ENCODE measurements at places on chromosomes 2 and 18.

DNA sequence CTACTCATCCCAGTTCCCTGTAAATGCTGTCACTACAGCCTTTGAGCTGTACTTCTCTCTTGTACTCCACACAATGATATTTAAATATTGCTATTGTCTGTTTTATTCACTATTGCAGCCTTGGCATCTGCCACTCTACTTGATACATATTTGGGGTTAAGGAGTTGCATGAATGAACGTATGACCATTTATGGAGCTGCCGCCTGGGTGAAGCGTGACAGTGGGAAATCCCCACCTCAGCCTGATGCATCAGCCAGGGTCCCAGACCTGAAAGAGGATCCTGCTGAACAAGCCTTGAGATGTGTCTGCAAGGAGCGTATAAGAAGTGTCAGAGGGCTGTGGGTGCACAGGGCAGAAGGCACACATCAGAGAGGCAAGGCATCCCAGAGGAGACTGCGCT lies 39.1 kb downstream of the MRPL35 start:
- DNase-seq: peak; percentile 72

DNA sequence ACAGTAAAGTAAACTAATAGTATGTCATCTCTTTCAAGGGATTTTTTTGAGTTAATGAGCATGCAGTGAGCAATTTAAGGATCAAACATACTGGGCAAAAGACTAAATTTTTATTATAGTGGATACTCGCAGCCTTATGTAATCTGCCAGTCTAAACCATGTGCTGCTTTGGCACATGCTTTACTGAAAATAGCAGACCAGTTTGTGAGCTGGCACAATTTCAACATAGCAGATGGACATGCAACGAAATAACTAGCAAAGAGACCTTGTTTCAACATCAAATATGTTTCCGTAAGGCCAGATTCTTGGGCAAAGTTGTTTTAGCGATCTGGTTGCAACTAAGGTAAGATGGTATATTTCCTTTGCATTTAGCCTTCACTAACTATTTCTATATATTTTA lies 807.3 kb downstream of the NR4A2 start:
- DNase-seq: no peak

- DNase-seq: no peak
Observed at GRCh38 chr2:60298006-60298696, 255.3 kb downstream of the BCL11A start.

GRCh38 chr2:180219491-180219890 lies 212.4 kb upstream of the CWC22 start:
- no peak for DNase-seq

DNA sequence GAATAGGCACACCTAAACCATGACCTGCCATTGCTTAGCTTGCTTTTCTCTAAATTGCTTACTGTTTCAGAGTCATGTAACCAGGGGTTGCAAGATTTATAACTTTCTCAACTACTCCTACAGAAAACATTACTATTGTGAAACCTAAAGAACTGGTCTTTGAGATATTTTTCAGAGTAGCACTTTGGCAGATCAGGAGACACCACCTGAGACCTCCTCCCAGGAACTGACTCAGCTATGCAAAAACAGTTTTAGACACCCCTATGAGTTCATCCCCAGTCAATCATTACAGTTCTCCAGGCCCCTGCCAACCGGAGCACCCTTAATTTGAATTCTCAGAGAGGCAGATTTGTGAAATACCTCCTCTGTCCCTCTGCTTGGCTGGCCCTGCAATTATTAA lies 80.3 kb downstream of the MBOAT2 start:
- DNase-seq: no peak

- no peak for DNase-seq
Observed at GRCh38 chr18:9811978-9812377, 73.8 kb upstream of the TXNDC2 start.

DNA sequence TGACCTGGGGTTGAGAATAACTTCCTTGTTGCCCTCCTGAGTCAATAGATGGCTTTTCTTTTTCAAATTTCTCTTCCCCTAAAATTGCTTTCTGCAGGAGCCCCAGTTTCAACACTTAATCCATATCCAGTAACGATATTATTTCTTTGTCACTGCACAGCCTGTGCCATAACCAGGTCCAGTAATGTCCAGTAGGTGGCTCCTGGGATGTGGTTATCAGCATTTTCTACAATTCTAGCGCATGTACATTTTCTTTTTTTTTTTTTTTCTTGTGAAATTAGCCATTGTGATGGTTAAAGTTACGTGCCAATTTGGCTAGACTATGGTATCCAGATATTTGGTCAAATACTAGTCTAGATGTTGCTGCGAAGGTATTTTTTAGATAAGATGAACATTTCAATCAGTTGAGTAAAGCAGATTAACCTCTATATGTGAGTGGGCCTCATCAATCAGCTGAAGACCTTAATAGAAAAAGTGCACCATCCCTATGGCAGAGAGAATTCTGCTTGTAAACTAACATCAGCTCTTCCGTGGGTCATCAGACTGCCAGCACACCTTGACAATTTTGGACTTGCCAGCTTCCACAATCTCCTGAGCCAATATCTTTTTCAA lies 72.9 kb upstream of the SCG2 start:
- no peak for DNase-seq

DNA sequence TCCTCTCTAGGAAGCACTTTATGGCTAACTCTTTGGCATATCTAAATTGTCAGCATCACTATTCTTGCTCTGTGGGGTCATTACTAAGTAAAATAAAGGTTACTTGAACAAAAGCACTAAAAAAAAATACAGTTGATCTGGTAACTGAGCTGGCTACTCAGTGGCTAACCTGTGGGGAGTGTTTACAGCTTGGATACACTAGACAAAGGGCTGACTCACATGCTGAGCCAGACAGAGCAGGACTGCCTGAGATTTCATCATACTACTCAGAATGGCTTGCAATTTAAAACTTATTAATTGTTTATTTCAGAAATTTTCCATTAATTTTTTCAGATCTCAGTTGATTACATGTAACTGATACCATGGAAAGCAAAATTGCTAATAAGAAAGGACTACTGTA lies 1690.4 kb upstream of the SLC39A10 start:
- no peak for DNase-seq

GRCh38 chr18:63892566-63892965 lies 5.1 kb downstream of the SERPINB2 start:
- no peak for DNase-seq

- no peak for DNase-seq
Observed at GRCh38 chr2:227464851-227465250, 7.1 kb upstream of the AGFG1 start.

DNA sequence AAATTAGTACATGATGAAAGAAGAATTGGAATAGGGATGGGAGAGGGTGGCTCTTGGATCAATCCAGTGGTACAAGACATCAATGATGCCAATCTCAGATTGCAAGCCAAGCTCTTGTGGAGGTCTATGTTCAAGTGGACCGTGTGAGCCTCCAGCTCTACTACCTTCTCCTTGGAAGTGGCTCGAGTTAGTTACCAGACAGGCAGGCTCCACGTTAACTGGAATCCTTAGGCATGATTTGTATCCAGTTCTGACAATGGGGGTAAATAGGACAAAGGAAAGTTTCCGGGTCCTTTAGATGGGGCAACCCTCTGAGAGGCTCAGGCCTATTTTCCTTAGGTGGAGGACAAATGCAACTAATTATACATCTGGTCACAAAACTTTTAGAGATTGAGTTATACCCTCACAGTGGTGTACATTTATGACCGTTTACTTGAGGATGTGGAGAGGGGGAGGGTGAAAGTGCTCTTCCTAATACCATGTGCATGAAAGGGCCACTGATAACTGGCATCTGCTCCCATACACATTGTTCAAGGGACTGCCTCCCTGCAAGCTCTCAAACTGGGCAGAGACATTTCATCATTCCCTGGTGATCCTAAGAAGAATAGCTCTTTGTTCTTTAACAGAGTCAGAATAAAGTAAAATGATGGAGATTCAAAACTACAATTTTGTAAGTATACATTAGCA lies 180.2 kb downstream of the SOCS6 start:
- DNase-seq: no peak

DNA sequence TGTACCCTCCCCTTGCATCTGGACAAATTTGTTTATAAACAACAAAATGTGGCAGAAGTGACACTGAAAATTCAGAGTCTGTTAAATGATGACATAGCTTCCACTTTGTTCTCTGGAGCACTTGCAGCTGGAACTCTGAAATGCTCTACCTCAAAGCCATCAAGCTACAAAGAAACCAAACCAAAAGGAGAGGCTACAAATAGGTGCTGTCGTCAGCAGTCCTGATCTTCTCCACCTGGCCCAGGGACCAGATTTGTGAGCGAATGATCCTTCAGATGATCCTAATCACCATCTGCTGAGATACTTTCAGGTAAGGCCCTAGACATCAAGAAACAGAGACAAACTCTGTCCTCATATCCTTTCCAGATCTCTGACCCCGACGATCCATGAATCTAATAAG lies 27.9 kb upstream of the PAIP2B start:
- no peak for DNase-seq

DNA sequence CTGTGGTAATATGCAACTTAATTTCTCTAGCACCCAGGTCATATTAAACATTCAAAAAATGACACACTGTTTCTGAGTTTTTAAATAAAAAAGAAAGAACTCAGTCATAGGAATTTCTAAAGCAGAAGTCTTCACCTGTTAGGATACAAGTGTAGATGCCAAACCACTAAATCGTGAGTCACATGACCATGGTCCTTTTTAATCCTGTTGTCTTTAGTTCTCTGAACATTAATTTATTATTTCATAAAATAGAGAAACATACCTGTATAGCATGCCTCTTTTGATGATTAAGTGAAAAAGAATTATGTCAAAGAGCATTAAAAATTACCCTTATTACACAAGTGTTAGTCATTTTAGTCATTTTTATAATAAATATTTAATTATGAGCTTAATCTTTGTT lies 398.8 kb downstream of the CCDC85A start:
- no peak for DNase-seq

GRCh38 chr2:217853301-217853881 lies 149.4 kb downstream of the TNS1 start:
- DNase-seq: no peak

DNA sequence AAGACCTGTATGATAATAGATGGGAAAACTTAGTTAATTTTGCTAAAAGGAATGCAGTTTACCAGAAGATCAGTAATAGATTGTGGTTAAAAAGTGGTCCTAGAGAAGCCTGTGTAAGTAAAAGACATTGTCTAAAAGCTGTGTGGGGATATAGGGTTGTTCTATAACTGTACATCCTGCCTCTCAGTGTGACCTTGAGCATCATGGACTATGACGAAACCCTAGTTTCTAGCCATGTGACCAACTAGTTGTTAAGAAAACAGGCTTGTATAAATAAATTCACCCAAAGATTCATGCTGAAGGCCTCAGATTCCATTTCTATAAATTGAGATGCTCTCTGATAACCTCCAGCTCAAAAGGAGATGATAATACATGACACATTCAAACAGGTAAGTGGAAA lies 160.7 kb downstream of the IKZF2 start:
- DNase-seq: no peak

DNA sequence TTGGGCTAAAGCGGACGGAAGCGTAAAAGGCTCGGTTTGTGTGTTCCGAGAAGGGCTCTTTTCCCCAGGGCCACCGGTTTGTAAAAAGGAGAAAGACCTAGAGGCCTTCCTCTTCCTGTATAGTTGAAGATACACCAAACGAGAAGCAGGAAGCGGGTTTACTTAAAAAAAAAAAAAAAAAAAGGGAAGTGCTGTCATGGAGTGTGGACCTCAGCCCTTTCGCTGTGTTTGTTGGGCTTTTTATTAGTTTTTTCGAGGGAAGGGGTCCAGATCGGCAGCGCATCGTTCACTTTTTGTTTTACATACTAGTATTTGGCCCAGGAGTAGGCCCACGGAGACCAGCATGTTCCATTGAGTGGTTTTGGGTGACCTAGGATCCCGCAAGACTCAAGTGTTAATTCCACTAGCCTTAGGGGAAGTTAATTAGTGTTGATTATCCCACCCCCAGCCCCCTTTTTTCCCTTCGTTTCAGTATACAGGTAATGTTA lies 676 bp downstream of the ACTR2 start:
- DNase-seq: peak; percentile 41

DNA sequence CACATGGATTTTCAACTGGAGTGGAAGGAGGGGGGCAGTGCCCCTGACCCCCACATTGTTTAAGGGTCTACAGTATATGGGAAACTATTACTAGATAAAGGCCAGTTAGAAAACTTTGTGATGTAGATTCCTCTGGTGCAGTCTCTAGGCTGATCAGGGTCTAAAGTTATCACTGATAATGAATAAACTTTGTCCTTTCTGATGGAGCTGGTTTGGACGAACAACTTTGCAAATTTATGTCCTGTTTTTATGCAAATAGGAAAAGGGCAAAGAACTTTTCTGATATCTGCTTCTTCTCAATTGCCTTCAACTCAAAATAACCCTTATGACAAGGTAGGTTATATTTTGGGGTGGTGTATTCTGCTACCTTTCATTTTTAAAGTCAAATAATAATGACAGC lies 829.2 kb upstream of the ACVR2A start:
- DNase-seq: no peak

DNA sequence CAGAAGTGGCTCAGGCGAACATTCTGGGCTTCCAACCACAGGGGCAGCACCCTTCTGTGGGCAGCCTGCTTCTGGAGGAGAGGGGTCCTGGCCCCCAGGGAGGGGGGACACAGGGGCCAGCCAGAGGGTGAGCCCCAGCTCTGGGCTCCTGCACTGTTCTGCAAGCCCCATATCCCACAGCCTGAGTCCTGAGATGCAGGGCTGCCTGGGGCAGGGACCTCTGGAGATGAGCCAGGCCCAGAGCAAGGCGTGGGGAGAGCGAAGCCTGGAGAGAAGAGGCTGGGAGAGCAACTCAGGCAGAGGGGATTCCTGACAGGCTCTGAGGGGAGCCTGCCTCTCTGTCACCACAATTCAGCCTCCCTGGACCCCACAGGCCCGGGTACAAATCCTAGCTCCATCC lies 13.5 kb upstream of the PRSS56 start:
- no peak for DNase-seq

DNA sequence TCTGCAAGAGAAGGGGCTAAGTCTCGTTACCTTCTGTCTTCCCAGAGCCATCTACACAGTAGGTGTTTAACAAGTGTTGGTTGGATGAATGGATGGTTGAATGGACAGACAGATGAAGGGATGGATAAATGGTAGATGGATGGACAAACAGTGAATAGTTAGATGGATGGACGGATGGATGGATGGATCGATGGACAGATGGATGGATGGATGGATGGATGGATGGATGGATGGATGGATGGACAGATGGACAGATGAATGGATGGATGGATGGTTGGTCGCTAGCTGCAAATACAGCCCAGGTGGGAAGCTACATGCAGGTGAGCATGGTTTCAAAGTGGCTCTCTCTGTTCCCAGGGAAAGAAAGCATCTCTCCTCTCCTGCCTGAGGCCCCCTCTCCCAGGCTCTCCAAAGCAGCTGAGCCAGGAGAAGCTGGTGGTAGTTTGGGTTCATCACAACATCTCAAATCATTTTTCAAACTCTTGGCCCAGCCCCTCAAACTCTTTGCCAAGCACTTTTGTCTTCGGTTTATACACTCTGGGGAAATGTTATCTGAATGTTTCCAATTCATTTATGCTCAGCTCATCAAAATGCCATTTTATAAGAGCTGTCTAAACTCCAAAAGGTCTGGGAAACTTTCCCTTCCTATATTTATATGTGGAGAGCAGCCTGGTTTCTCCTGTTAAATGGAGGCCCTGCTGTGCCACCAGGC lies 192.7 kb downstream of the ANAPC1 start:
- no peak for DNase-seq

- DNase-seq: peak; percentile 36
Observed at GRCh38 chr2:46984040-46984439, 68.4 kb upstream of the MCFD2 start.

Data from CD4-positive, alpha-beta T cell treated with Interleukin-15 for 1 hour (primary cell).